ENCODE measurements at places on chromosomes 5 and 9.

GRCh38 chr5:98573834-98574320, 199.6 kb upstream of the RGMB start:
- DNase-seq = no peak

DNA sequence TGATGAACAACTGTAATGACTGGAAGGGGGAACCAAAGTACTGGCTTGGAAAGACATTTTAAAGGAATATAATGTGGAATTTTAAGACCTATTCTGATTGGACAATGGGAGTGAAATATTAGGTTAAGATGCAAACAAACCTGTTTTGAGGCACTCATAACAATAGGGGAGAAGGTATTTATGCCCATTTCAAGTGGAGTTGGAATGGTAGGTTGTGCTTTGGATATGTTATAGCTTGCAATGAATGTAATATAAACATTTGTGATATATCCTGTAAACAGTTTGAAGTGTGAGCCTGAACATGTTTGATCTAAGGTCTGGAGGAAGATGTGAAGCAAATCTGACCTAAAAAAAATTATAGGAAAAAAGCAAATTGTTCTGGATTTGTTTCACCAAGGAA, 129.6 kb upstream of the GRHPR start:
- DNase-seq = no peak

- DNase-seq = no peak
Measured at GRCh38 chr9:87874304-87874623, 8.4 kb upstream of the SPATA31E1 start.

- no peak for DNase-seq
Measured at GRCh38 chr5:14036947-14037346, 92.5 kb upstream of the DNAH5 start.

DNA sequence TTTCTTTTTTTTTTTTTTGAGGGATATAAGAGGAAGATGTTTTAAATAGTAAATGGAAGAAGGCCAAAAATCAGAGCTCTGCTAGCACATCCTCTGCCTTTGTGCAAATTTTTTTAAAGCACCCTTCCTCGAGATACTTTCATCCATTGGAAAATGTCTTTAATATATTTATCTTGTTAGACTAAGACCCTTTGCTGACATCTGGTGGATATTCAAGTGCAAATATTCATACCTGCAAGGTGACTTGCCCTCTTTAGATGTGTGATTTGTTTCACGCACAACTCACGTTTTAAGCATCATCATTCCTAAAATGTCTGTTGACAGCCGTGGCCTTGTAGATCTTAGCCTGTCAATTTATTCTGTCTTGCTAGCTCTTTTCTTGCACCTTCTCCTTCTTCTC, 258.5 kb downstream of the AGTPBP1 start:
- DNase-seq = no peak

- no peak for DNase-seq
Measured at GRCh38 chr9:37902796-37903646, 906 bp downstream of the SLC25A51 start.

DNA sequence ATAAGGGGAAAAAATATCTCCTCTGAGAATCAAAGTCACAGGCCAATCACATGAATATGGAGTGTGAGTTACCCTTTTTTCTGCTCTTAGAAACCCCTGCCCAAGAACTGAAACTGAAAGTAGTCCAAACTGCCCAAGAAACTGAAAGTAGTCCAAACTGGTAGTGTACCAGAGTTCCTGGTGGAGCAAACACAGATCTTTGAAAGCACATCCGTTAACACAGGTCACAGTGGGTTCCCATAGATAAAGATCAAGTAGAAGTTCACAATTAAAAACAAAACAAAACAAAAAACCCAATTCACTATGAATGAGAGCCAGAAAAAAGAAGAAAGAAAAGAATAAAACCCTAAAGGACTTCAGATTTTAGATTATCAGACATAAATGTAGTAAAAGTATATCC, 332.4 kb upstream of the EFNA5 start:
- peak; percentile 70 for DNase-seq

GRCh38 chr9:21104787-21105186, 27.0 kb upstream of the IFNB1 start:
- DNase-seq = no peak

GRCh38 chr5:112995764-112996618, 19.4 kb downstream of the DCP2 start:
- DNase-seq = peak; percentile 80

- no peak for DNase-seq
Measured at GRCh38 chr5:119313658-119314605, 41.9 kb upstream of the TNFAIP8 start.

DNA sequence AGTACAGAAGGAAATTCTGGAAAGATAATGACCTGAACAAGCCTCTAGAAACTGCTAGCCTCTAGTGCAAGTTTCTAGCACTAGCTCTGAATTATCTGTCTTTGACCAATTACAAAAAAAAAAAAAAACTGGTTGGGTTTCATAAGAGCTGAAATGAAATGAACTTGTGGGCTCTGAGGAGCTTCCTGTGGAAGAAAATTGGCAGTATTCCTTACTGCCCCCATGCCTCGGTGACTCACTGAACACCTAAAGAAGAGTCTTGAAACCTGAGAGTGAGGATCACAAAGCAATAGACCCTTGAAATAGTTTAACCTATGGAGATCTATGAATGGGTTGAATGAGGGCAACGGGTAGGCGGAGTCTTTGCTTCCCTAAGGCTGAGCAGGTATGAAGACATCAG, 263.6 kb upstream of the RASA1 start:
- DNase-seq = no peak

DNA sequence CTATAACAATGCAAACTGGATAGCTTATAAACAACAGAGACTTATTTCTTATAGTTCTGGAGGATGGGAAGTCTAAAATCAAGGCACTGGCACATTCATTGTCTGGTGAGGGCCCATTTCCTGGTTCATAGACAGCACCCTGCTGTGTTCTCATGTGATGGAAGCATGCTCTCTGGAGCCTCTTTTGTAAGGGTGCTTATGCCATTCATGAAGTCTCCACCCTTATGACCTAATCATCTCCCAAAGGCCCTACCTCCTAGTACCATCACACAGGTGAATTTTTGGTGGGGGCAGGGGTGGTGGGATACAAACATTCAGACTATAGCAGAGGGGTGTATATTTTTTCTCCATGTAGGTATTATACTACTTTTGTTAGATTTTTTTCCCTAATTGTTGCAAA, 92.4 kb downstream of the UNC13B start:
- DNase-seq = no peak

All from CD4-positive, alpha-beta T cell (primary cell).